Renal cortical epithelial cell (primary cell): ENCODE measurements at places on chromosomes 3 and 15. TPM values are rescaled to one million over a fixed set of nuclear protein-coding genes. Genes with fewer than 3 reads are reported as not detected.

DNA sequence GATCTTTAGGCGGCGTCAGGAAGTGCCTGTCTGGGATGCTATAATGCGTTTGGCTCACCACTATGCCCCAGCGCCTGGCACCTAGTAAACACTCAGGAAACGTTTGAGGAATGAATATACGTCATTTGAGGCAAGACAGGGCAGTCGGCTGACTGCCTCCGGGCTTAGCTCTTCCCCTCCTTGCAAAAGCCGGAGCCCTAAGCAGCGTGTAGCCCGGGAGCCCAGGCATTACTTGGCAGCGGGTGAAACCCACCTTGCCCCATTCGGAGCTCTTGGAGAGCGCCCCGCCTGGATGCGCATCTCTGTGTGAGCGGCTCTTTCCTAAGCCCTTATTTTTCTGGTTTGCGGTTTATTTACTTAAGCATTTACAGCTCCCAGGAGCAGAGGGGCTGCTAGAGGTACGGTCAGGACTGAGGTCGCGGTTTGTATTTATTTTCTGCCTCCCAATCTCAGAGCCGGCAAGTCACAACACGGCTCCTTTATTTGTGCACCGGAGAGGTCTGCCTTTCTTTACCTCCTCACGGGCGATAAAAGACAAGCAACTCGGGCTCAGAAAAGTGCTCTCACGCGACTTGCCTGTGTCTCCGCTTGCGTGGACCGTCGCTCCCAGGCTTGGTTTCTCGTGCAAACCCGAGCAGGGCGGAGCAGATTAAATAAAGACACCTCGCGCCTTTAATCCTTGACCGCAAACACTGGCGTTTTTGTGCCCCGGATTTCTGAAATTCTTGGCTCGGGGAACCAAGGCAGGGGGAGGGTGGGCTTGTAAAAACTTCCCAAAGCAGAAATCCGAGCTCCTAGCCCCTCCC lies 737 bp upstream of the ITPR1 start:
- peak; percentile 71 for DNase-seq

- no peak for DNase-seq
These were observed 113.2 kb downstream of the SAMMSON start for GRCh38 chr3:70112751-70113150.

DNA sequence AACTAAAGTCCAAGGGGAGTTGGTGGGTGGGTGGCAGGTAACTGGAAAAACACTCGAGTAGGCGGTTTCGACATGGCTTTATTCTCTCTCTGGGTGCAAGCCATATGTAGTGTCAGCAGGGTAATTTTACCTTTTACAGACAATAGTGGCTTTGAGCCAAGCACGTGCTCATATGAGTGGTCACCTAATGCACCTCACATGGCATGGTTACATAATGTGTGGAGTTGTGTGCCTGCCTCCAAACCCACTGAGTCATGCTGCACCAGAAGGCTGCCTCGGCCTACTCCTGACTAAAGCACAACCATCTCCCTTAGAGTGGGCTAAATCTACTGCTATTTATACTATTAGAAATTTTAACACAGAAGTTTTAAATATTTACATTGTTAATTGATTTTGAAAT lies 16.5 kb downstream of the CCRL2 start:
- DNase-seq: peak; percentile 78

GRCh38 chr3:183817639-183818038 lies 7.7 kb downstream of the MAP6D1 start:
- DNase-seq: no peak

DNA sequence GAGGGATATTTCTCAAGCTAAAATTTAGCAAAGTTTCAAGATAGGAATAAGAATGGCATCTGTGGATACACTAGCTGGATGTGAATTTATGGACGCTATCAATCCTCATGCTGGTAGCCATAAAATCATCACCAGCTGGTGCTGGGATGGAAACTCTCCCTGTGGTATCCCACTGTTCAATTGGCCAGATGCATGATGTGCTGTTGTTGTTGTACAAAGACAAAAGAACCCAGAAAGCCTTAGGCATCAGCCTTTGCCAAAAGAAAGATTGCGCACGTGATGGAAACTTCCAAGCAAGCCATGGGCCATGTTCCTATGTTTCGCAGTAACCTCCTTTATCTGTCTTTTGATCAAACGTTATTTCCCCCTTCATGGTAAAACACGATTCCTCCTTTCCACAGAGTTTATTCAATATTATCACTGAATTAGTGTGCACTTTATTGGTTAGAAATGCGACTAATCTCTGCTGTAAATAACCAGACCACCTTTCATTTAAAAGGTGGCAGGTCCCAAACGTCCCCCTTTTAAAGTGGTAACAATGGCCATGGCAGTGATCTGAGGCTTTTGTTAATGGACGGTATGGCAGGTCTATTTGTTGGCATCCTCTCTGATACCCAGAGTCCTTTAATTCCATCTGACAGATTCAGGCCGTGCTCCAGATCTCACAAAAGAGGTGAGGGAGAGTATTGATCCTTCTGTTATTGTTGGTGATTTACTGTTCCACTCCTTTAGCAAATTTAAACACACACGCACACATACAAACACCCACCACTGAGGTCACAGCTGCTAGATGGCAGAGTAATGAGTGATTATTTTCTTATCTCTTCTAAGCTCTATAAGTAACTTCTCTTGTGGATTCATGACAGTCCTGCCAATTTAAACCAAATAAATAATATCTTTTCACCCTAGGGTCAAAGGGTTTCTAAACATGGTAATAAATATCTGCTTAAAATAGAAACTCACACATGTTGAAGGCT lies 291.2 kb upstream of the KCNMB2 start:
- DNase-seq: no peak

GRCh38 chr3:105351821-105352220 lies 14.9 kb upstream of the ALCAM start:
- peak; percentile 37 for DNase-seq

SYNM gene
- 1.7 and 6.0 TPM in 2 replicates for total RNA-seq
